ENCODE measurements at places on chromosomes 12 and 14. TPM values are rescaled to one million over a fixed set of nuclear protein-coding genes. Genes with fewer than 3 reads are reported as not detected.

Gene TAS2R7
- not detected for polyA plus RNA-seq

Gene C14orf180
- polyA plus RNA-seq = not detected

Gene FITM1
- polyA plus RNA-seq = 0.69 TPM

Gene ITGA7
- polyA plus RNA-seq = not detected

Gene TAS2R50
- polyA plus RNA-seq = not detected

Gene HOXC9
- polyA plus RNA-seq = not detected

- no peaks in the 10 kb centered on the region for H3K27me3 ChIP-seq
- no peak overlapping the region for H3K27ac ChIP-seq
- H3K4me3 ChIP-seq = no peak overlapping the region
- H3K4me1 ChIP-seq = no peaks in the 10 kb centered on the region
- DNase-seq = no peak
Observed at GRCh38 chr14:50675597-50675996, 7.5 kb upstream of the SAV1 start.

DNA sequence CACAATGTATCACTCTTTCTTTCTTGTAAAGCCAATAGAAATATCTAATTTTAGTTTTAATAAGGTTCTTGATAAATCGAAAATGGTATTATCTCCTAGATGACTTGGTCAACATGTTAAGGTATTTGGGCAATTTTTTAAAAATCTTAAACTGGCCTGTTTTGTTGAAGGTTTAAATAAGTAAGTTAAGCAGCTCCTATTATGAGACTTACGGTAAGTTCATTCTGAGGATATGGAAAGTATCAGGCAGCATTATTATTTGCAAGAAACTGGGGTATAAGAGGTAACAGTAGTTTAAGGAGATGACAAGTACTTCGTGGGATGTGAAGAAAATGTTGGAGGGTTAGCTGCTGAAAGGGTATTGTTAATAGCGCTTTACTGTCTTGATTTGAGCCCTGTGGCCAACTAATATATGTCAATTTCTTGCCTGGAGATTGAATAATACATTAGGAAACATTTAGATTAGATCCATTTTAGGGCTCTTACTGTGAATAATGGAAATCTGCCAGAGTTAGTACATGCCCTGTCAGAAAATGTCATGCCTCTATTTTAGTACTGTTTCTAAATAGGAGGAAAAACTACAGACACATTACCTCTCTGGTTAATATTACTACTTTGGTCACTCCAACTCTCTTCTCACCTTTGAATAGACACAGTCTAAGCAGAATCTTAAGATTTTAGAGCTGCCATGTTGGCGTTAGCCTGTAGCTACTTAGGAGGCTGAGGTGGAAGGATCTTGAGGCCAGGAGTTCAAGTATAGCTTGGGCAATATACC is 5.0 kb downstream of the STRAP start:
- no peak overlapping the region for H3K27ac ChIP-seq
- peaks cover 54% of the 10 kb centered on the region for H3K4me1 ChIP-seq
- no peak for DNase-seq
- H3K4me3 ChIP-seq = no peak overlapping the region
- peaks cover 14% of the 10 kb centered on the region for H3K36me3 ChIP-seq

DNA sequence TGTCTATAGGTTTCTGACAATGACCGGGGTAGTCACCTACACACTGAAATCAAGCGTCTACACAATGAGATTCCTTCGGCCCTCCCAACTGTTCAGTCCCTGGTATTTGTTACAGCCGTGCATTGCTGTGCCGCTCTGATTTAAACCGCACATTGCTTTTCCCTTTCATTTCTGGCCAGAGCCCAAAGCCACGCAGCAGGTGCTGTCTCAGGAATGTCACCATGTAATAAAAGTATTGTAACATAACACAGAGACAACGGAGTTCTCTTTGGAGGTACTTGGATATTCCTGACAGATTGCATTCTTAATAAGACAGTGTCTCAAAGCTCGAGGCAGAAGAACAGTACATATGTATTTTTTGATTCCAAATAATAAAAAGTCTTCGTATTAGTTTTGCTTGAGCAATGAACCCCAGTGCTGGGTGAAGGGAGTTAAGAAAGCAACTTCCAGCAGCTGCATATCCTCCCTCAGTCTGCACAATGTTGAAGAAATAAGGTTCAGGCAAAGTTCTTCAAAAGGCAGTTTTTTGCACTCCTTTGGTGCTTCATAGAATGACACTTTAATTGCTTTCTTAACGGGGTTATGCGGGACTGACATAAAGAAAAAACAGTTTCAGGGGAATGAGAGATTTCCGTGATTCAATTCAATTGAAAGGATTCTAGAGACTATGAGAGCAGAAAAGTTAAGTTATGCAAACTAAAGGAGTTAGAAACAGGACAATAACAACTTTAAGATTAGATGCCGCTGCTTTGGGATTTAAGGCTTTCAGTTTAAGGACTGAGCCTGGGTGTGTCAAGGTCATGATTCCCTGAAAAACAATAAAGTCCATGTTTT is 288.7 kb upstream of the FLRT2 start:
- no peaks in the 10 kb centered on the region for H3K36me3 ChIP-seq
- no peak overlapping the region for H3K4me3 ChIP-seq
- no peak for DNase-seq
- no peaks in the 10 kb centered on the region for H3K27me3 ChIP-seq
- no peak overlapping the region for H3K27ac ChIP-seq

DNA sequence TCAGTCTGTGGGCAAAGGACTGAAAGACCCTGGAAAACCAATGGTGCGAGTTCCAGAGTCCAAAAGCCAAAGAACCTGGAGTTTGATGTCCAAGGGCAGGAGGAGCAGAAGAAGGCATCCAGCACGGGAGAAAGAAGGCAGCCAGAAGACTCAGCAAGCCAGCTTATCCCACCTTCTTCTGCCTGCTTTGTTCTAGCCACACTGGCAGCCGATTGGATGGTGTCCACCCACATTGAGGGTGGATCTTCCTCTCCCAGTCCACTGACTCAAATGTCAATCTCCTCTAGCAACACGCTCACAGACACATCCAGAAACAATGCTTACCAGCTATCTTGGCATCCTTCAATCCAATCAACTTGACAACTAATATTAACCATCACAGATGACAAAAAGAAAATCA is 57.2 kb upstream of the CAPRIN2 start:
- H3K27ac ChIP-seq = no peak overlapping the region
- H3K4me1 ChIP-seq = no peaks in the 10 kb centered on the region
- no peak overlapping the region for H3K4me3 ChIP-seq
- H3K27me3 ChIP-seq = peaks cover 2% of the 10 kb centered on the region

GRCh38 chr12:2696136-2696535 is 98.6 kb upstream of the FKBP4 start:
- peaks cover 18% of the 10 kb centered on the region for H3K4me1 ChIP-seq
- DNase-seq = no peak
- H3K36me3 ChIP-seq = no peaks in the 10 kb centered on the region
- H3K27me3 ChIP-seq = no peaks in the 10 kb centered on the region
- no peak overlapping the region for H3K4me3 ChIP-seq

- H3K4me3 ChIP-seq = no peak overlapping the region
- no peak for DNase-seq
- H3K4me1 ChIP-seq = no peaks in the 10 kb centered on the region
- H3K27me3 ChIP-seq = no peaks in the 10 kb centered on the region
- no peaks in the 10 kb centered on the region for H3K36me3 ChIP-seq
Observed at GRCh38 chr14:85325134-85326017, 204.6 kb upstream of the FLRT2 start.

DNA sequence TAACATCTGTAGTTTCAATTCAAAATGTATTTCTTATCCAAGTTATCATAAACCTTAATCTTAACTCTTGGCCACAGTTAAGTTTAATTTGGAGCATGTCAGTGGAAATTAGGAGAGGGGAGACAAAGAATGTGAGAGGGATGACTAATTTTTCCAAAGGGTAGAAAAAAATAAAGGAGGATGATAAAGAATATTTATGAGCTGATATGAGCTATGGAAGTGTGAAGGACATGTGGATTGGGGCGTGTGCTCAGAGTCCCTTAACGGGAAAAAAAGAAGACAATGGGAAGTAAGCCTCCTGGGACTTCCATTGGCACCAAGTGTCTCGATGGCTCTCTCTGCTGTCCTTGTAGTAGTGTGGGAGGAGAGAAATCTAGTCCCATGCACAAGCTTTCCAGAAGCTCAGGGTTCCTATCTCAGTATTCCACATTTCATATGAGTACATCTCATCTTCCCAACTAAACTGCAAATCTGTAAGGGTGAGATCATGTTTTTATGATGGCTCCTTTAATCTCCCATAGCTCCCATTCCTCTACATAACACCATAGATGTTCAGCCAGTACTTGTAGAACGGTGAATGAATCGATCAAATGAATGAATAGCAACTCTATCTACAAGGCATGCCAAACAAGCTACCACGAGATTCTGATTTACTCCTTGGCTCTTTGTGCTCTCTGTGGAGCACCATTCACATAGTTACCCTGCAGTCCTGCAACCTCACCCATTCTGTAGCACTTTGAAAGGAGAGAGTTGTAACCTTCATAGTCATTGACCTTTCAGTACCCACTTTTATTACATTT is 27.4 kb downstream of the BCL2L14 start:
- no peak for DNase-seq
- no peaks in the 10 kb centered on the region for H3K36me3 ChIP-seq
- no peaks in the 10 kb centered on the region for H3K27me3 ChIP-seq
- no peak overlapping the region for H3K4me3 ChIP-seq
- no peaks in the 10 kb centered on the region for H3K4me1 ChIP-seq

DNA sequence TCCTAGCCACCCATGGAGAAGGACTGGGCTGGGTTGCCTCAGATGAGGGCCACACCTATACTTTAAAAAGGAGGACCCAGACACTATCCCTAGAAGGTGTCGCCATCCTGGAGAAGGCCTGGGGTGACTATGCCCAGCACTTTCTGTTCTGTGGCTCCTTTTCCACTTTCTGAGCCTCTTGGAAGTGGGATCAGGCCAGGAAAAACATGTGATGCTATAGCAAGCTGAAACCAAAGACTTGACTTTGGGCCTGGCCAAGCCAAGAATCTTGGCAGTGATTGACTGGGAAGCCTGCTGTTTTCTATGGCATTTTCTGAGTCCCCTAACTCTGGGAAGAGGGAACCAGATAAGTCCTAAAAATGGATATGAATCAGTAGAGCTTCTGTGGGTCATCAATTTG is 332.3 kb downstream of the ZFP36L1 start:
- no peaks in the 10 kb centered on the region for H3K36me3 ChIP-seq
- H3K4me3 ChIP-seq = no peak overlapping the region
- H3K4me1 ChIP-seq = no peaks in the 10 kb centered on the region

DNA sequence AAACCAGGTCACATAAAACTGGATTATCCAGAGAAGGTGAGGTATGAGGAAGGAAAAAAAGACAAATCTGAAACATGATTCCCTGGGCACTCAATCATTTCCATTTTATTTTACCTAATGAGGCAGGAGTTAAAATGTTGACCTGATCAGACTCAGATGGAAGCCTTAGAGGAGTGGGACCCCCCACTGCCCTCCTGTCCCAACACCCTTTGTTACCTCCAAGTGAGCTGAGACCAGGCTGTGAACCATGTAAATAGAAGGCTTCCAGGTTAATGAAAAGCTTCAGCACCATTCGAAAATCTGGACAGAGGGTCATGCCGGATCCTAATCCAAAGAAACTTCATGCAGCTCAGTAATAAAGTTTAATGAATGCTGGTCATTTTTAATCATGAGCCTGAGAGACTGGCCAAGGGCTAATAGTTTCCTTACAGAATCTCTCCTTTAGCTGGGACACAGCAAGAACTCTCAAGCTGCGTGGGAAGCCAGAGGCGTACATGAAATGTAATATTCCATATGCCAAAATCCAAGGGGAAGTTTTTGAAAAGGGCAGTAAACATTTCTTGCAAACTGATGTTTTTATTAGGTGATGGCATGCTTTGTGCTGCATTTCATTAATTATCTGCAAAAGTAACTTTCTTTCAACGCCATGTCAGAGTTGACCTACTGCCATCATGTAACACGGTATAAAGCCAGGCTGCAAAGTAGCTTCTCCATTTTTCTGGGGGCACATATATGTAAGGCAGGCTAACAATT is 183.0 kb downstream of the PAX9 start:
- H3K4me3 ChIP-seq = no peak overlapping the region
- H3K4me1 ChIP-seq = no peaks in the 10 kb centered on the region
- H3K27ac ChIP-seq = no peak overlapping the region
- no peak for DNase-seq
- H3K27me3 ChIP-seq = no peaks in the 10 kb centered on the region
- H3K36me3 ChIP-seq = no peaks in the 10 kb centered on the region

GRCh38 chr14:106442857-106443256 is 916.5 kb downstream of the TMEM121 start:
- DNase-seq = peak; percentile 27
- no peaks in the 10 kb centered on the region for H3K36me3 ChIP-seq
- H3K4me1 ChIP-seq = no peaks in the 10 kb centered on the region
- no peaks in the 10 kb centered on the region for H3K27me3 ChIP-seq
- no peak overlapping the region for H3K27ac ChIP-seq
- H3K4me3 ChIP-seq = no peak overlapping the region

Measured in CD4-positive, alpha-beta memory T cell (primary cell).